Umbilical cord (tissue), 2 donors: ENCODE measurements at places on chromosomes 3 and 15.

GRCh38 chr3:16461463-16462245 lies 51.8 kb downstream of the RFTN1 start:
- DNase-seq, result no peak

DNA sequence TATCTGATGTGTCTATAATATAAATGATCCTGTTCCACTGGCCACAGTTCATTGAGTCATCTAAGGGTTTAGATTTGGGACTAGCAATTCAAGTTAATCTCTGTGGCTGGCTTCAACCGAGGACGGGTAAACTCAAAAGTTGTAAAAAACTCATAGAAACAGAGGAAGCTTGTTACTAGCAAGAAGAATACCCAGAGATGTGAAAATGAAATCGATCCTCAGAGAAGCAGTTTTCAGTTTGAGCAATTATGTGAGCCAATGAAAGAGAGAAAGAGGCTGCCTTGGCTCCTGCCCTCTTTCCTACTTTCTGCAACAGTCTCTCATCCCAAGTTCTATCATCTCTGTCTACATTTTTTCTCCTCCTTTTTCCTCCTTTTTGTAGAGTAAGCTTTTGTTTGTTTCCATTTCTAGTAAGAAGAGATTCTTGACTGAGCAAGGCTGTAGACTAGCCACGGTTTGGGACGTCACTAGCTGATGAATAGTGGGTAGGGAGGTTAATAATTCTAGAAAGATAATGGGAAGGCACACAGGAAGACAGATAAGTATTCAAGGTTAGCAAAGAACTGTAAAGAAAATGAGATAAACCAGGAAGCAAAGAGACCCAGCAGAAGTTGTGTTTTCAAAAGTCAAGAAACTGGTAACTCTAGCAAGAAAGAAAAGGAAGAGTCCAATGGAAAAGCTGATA lies 298.9 kb upstream of the NR2F2 start:
- no peak for DNase-seq

DNA sequence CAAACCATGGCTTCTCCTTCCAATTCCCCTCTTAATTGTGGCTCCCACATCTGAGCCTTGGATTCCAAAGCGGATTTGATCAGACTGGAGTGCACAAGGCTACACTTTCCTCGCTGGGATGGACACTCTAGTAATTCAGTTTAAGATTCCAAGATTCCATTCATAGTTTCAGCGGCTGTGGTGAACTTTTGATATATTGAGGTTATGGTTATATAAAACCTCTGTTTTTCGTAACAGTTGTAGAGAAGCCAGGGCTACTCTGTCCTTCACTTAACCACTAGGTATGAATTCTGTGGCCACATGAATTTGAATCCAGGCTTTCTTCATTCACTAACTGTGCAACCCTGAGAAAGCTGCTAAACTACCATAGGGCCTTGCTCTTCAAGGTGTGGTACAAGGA lies 67.9 kb upstream of the KY start:
- DNase-seq, result no peak

- DNase-seq, result peak; percentile 82
Measured at GRCh38 chr15:69557020-69557706, 104.5 kb downstream of the RPLP1 start.

GRCh38 chr3:121490161-121490560 lies 55.6 kb downstream of the POLQ start:
- DNase-seq, result no peak

GRCh38 chr3:118128886-118129285 lies 905.8 kb downstream of the IGSF11 start:
- no peak for DNase-seq

DNA sequence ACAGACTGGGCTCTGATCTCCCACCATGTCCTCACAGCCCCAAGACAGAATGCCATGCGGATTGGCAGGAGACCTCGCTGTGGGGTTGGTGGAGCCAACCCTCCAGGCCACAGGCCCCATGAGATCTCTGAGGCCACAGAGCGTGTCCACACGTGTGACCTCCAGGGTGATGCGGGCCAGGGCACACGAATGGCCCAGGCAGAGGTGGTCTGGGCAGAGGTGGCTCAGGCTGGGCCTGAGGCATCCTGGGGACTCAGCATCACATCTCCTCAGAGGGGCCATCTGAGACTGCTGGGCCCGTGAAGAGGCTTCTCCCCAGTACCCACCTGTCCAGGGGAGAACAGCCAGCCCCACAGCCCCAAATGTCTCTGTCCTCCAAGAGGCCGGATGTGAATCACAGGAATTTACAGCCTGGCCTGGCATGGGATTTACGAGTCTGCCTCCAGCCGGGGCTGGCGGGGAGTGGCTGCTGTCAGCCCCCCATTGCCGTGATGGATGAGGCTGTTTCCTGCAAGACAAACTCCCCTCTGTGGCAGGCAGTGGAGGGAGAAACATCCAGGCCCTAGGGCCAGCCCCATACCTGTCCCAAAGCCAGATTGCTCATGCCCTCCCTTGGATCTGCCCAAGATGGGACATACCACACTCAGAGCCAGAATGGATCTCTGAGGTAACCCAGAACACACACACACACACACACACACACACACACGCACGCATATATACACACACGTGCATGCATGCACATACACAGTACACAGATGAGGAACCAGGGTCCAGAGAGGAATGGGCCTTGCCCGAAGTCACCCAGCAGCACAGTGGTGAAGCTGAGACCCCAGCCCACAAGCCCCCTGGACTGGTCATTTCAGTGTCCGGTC lies 208.3 kb downstream of the TBC1D2B start:
- DNase-seq, result no peak

GRCh38 chr3:3800080-3800455 lies 837 bp downstream of the LRRN1 start:
- DNase-seq, result peak; percentile 35

DNA sequence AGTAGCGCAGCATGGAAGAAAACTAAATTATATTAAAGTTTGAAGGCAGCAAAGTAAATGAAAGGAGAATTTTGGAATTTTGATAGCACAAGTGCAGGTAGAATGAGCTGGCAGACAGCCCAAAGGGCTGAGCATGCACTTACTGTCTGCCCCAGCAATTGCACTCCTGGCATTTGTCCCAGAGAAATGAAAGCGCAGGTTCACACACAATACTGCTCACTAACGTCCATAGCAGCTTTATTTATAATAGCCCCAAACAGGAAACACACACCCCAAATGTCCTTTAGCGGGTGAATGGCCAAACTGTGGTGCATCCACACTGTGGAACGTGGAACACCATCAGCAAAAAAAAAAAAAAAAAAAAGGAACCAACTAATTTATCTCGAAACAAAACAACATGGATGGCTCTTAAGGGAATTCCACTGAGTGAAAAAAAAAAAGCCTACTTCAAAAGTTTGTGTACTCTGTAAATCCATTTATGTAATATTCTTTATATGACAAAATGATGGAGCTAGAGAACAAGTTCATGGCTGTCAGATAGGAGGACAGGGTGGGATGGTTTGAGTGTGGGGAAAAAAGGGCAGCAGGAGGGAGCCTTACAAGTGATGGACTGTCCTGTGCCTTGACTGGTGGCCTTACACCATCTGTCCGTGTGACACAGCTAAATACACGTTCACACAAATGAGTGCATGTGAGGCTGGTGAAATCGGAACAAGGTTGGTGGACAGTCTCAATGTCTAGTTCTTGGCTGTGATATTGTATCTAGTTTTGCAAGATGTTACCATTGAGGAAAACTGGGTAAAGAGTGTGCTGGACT lies 6.0 kb upstream of the TM2D3 start:
- DNase-seq, result no peak

DNA sequence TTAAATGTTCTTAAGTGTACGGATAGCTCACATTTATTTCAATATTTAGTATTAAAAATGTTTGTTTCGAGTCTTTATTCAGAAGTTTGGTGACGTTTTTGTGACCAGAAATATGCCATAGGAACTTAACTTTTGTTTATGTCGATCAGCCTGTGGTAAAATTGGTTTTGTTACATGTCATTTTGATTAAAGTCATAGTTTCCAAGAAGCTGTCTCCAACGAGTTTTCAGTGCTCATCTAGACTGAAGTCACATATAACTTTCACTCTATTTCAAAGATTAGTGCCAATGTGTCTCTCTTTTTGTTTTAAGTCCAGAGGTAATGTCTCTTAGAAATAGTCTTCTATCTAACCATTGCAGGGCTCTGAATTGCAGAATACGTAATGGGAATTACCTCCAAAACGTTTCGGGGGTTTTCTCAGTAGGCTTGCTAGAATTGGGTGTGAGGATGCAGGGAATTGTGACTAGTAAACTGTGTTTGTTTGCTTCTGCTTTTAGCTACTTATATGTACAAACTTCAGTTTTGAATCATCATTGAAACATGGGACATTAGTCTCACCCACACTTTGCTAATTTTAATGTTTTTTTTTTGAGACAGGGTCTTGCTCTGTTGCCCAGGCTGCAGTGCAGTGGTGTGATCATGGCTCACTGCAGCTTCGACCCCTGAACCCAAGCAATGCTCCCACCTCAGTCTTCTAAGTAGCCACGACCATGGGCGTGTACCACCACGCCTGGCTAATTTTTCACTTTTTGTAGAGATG lies 3.0 kb downstream of the BUB1B start:
- no peak for DNase-seq

GRCh38 chr3:4988983-4989834 lies 10.0 kb downstream of the BHLHE40 start:
- peak; percentile 61 for DNase-seq

- DNase-seq, result peak; percentile 93
Measured at GRCh38 chr15:83446904-83447709, at the start of gene SH3GL3. TSS of gene SH3GL3 (plus strand) at chr15:83447341. CDS start at chr15:83447534, 193 bp downstream.

DNA sequence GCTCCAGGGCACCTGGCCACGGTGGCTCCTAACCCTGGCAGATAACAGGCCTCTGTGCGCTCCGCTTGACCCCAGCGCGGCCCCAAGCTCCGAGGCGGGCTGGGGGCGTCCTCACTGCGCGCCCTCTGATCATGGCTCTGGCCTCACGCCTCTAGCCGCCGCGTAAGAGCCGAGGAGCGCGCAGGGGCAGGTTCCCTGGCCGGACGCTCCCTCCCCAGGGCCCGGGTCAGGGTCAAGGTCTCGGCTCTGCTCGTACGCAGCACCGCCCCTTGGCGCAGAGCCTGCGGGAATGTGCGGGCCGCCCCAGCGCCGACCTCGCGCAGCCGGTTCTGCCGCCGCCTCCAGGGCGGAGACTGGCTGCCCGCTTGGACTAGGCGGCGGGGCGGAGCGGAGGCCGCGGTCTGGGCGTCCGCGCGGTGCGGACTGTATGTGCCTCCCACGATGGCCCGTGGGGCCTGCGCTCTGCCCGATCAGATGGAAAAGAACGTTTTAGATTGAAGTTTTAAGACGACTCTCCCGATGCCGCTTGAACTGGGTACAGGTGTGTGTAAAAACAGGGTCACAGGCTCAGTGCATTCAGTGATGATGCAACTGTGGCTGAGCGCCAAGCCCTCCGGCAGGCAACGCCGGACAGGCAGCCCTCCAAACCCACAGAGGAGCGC lies 40.8 kb downstream of the CHST14 start:
- peak; percentile 58 for DNase-seq

DNA sequence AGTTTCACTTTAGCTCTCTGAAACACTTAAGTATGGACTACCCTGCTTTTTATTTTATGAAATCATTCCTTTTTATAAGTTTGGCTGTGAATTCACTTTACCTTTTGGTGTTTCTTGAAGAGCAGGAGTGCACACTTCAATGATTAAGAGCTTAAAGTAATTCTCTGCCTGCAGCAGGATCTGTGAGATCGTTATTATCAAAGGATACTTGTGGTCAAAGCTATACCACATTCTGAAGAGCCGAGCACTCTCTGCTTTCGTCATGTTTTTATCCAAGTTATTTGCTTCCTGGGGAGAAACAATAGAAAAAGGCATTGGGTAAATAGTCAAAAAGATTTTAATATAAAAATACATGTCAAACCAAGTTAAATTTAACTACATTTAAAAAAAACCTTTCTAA lies 243.7 kb downstream of the CHST2 start:
- DNase-seq, result no peak

- DNase-seq, result no peak
Measured at GRCh38 chr15:62187910-62188309, 22.8 kb upstream of the C2CD4B start.

- peak; percentile 53 for DNase-seq
Measured at GRCh38 chr3:122969585-122970469, 57.7 kb downstream of the SEMA5B start.

DNA sequence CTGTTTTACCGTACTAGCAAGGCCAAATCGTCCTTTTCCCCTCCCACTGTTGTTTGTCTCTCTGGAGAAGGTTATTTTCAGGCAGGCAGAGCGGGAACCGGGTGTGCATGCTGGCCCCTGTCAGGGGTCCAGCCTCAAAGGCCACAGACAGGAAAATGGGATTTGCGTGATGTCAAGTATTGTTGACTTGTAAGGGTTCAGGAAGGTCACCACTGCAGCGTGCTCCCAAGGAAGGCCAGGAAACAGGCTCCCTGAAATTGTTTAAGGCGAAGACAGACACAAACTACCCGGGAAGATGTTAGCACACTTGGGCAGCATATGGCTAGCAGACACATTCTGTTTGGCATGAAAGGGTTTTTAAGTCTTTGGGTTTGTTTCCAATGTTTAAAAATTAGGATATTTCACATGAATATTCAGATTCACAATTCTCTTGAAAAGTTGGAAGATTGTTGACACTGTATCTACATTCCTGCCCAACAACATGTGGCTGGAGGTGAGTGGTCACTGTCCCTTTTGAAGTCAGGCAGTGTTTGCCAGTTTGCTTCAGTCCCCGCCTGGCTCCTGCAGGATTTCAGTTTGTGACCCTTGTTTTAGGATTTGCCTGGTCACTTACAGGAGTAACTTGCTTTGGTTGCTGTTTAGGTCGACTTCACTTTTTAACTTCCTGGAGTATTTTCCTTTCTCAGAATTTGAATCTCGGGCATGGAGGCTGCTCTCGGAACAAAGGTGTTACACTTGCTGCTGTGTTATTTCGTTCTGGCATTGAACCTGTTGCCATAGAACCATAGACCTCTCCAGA lies 90.4 kb downstream of the BDH1 start:
- no peak for DNase-seq

DNA sequence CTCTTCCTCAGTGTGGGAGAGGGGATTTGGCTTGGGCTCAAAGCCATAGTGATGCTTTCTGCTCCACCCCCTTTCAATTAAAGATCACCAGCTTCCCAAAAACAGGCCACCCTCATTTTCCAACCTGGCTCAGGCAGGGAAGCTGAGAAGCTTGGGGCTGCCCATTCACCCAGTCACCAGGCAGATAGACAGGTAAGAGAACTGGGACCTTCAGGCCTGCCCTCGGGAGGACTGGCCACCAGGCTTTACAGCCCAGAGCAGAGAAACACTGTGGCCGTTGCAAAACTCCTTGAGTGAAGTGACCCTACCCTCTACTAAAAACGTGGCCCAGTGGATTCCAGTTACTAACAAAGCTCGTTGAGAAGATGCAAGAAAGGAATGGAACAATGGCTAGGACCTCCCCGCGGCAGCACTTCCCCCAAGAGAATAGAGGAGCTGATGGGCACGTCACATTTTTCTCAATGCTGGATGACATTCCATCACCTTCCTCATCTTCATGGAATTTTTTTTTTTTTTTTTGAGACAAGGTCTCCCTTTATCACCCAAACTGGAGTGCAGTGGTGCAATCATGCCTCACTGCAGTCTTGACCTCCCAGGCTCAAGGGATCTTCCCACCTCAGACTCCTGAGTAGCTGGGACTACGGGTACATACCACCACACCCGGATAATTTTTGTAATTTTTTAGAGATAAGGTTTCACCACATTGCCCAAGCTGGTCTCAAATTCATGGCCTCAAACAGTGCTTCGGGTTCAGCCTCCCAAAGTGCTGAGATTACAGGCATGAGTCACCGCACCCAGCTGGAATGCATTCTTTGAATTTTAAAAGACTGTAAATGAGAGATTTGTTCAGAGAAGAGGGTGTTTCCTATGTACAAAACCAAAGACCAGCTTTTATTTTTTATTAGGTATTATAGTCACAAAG lies 37.9 kb downstream of the LIPC start:
- DNase-seq, result peak; percentile 95

GRCh38 chr3:42214064-42214463 lies 51.9 kb downstream of the CCK start:
- no peak for DNase-seq
